ENCODE measurements at places on chromosomes 7 and 10.

DNA sequence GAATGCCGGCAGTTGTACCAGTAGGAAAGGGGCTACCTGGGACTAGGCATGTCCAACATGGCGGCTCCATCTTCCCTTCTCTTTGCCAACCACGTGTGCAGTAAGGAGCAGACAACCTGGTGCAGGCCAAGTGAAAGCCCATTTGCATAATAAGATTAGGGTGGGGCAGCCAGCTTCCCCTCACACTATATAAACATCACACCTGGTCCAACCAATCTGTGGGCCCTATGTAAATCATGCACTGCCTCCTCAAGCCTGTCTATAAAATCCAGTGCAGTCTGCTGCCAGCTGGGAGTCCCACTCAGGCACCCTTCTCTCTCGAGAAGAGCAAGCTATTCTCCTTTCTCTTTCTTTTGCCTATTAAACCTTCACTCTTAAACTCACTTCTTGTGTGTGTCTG lies 429.3 kb downstream of the CALN1 start:
- DNase-seq = no peak

DNA sequence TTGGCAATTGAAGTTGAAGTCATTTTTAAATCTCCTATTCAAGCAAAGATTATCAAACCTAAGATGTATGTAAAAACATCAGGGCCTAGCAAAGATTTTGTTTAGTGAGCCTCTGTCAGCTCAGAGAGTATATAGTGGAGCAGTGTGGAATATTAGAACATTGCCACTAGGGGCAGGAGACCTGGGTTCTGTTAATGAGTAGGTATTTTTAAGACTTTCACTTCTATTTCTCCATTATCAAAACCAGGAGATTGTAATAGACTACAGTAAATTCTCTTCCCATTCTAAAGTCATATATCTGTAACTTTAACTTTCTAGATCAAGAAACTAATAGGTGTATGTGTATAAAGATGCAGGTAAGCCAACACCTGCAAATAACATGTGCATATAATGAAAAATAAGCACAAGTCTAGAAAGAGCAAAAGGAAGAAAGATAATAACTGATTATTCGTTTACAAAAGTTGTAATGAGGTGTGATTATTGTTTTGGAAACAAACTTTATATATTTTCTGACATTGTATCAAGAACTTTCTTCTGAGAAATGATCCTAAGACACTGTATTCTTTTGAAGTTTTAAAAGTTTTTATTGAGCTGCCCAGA lies 64.4 kb downstream of the KCND2 start:
- DNase-seq = no peak

DNA sequence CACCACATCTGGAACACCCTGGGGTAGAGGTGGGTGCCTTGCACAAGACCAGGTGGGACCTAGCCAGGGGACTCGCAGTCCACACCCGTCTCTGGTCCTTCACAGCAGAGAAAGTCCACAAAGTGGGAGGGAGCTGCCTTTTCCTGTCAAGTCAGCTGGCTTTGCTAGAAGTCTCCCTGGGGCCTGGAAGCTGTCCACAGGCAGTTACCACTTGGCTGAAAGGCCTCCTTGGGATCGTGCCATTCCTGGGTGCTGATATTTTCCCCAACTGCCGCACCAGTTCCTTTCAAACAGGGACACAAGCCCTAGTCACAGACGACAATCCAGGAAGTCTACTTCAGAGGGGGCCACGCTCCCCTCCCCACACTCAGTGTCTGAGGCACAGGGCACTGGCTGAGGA lies 75.4 kb downstream of the AFAP1L2 start:
- no peak for DNase-seq

GRCh38 chr7:158072991-158073730 lies 514.5 kb downstream of the PTPRN2 start:
- no peak for DNase-seq

- DNase-seq = no peak
Observed at GRCh38 chr10:9515922-9516321, 1461.4 kb downstream of the GATA3 start.

- no peak for DNase-seq
Observed at GRCh38 chr7:128011131-128011661, 20.0 kb downstream of the LRRC4 start.

GRCh38 chr10:126102636-126103035 lies 206.3 kb downstream of the FANK1 start:
- DNase-seq = no peak

DNA sequence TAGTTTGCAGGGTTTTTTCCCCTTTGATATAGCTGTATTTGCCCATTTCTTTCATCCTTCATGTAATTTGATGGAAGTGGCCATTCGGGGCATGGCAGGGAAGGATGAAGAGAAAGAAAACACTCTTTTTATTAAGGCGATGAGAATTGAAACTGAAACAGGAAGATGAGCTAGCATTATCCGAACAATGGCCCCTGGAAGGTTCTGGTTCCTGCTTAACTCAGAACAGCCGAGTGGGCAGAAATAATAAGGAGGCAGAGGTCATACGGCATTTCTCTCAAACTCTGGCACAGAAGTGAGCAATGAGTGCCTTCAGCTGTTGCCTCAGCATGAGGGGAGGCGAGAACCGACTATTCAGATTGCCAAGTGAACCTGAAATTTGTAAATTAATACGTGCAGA lies 113.2 kb upstream of the MYO3A start:
- DNase-seq = no peak

DNA sequence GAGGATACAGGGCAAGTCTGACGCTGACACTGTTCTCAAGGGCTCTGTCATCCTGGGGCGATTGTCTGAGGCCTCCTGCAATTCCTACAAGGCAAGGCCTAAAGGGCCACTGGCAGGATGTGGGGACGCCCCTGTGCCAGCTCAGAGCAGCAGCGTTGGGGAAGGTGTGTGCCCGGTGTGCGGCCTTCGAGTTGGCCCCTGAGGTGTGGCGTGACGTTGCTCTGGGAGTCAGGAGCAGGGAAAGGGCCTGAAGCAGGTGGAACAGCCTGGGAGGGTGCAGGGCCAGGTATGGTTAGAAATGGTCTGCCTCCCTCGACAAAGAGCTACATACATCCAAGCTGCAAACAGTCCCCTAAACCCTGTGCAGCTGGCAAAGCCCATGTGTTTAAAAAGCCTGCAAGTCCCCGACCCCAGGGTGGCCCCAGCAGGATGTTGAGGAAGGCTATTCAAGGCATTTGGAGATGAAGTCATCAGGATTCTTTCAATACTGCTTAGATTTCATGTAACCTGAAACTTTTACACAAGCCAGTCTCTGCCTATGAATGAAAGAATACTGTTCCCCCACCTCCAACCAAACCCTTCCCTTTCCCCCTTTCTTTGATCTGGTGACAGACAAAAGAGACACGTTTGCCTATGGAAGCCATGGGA lies 142.5 kb upstream of the TNS3 start:
- DNase-seq = no peak

GRCh38 chr10:44858988-44859387 lies 52.1 kb upstream of the TMEM72 start:
- no peak for DNase-seq

GRCh38 chr10:12397941-12398340 lies 48.6 kb downstream of the CAMK1D start:
- DNase-seq = no peak

GRCh38 chr7:44678101-44678470 lies 70.6 kb upstream of the ZMIZ2 start:
- no peak for DNase-seq

- no peak for DNase-seq
Observed at GRCh38 chr10:18540195-18540594, 111.2 kb downstream of the NSUN6 start.

DNA sequence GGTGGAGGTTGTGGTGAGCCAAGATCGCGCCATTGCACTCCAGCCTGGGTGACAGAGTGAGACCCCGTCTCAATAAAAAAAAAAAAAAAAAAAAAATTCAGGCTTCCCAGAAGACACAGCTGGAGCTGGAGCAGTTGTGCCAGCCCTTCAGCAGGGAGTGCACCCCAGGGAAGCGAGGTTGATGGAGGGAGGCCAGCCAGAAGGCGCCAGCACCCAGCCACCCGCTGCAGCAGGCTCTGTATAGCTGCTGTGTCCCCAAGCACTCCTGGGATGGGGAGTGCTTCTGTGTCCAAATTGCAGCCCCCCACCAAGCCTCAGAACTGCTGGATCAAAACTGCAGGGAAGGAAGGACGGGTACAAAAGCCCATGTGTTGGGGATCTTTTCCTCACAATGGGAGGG lies 47.8 kb downstream of the COBL start:
- DNase-seq = no peak

- no peak for DNase-seq
Observed at GRCh38 chr7:151327659-151328058, 14.0 kb upstream of the NUB1 start.
